ENCODE measurements at places on chromosomes 1 and 21.

- DNase-seq: no peak
These were observed 28.3 kb upstream of the AJAP1 start for GRCh38 chr1:4626061-4626460.

GRCh38 chr1:157237981-157238380, 99.8 kb upstream of the ETV3 start:
- DNase-seq: no peak

DNA sequence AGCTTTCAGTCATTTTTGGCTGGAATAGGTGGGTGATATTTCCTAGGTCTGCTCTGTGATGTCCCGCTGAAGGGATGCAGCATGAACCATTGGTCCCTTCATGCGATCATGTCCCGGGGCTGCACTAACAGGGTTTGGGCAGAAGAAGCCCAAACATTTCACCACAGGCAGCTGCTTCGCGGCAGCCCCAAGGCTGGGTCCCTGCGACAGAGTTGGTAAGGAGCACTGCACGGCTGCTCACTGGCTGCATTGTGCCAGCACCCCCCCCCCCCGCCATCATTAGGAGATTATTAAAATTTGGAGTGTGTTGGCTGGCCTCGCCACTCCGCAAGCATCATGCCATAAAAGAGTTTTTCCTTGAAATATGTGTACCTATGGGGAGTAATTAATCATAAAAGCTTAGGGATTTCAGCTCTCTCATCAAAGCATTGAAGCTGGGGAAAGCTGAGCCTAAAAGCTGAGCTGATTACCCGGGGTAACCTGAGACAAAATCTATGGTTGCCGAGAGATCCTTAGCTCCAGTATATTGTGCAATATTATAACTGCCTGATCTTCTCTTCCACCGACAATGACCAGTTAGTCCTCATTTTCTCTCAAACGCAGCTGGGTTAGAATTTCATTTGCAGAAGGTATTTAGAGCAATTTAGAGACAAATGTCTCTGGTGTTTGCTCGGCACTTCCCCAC, 62.5 kb downstream of the PEX14 start:
- DNase-seq: no peak

DNA sequence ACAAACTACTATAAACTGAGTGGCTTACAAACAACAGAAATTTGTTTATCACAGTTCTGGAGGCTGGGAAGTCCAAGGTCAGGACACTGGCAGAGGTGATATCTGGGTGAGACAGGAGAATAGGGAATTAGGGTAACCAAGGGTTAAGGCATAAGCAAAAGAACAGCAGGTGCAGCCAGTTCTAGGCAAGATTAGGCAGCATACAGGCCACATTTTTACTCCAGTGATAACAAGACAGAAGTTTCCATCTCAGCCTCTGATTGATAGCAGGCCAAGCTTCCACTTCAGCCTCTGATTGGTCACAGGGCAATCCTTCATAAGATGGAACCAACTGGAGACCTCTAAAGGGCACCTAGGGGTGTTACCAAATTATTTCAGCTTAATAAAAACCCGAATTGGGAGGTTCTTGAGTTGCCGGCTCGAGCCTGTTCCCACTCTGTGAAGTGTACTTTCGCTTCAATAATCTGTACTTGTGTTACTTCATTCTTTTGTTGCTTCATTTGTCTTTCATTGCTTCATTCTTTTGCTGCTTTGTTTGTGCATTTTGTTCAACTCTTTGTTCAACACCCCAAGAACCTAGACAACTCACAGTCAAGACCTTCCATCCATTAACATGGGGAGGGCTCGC, 185.6 kb downstream of the TOMM20 start:
- no peak for DNase-seq

- DNase-seq: no peak
These were observed 11.6 kb downstream of the SUCO start for GRCh38 chr1:172544481-172545104.

- peak; percentile 26 for DNase-seq
These were observed 26.6 kb downstream of the DIPK1A start for GRCh38 chr1:92934395-92935378.

- peak; percentile 68 for DNase-seq
These were observed 12.6 kb upstream of the RCSD1 start for GRCh38 chr1:167617153-167618147.

DNA sequence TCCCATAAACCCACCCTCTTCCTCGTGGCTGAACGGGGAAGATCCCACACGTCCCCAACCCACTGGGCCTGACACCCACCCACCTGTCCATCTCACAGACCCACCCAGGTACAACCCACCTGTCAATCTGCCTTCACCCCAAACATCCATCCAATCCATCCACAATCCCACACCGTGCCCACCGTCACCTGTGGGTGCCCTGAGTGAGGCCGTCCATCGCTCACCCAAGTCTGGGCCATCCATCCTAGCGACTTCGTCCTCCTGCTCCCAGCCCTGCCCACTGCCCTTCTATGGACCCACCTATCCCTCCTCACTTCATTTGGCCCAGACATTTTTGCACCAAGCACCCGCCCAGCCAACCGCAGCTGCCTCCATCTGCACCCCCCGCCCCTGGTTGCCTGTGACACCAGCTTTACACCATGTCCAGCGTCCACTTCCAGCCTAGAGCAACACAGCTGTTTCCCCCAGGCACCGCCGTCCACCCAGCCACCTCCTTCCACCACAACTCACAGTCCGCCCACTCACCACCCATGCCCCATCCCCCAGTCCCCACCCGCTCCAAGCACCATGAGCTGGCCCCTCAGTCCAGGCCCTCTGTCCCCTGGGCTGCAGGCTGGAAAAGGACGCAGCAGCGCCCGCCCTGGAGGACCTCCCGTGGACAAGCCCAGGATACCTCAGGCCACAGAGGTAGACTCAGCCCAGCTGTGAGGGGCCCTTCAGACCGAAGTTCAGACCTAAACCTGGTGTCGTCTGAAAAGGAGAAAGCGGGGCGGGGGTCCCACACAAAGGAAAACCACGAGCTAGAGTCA, 7.7 kb downstream of the TTLL10 start:
- no peak for DNase-seq

DNA sequence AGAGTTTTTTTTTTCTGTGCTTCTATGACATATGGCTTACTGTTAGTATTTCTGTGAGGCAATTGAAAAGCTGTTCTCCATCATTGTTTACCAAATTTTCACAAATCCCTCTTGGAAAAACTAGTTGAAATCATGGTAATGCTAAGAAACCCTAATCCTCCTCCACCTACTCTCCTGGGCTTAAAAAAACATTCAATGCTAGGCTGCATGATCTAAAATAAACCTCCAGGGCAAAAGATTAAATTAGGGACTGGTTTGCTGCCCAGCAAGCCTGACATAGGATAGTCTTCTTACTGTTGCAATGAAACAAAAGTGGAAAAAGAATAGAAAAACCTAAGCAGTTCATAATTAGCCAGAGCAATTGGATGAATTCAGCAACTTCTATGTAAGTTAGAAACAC, 16.1 kb downstream of the C1orf52 start:
- DNase-seq: no peak

DNA sequence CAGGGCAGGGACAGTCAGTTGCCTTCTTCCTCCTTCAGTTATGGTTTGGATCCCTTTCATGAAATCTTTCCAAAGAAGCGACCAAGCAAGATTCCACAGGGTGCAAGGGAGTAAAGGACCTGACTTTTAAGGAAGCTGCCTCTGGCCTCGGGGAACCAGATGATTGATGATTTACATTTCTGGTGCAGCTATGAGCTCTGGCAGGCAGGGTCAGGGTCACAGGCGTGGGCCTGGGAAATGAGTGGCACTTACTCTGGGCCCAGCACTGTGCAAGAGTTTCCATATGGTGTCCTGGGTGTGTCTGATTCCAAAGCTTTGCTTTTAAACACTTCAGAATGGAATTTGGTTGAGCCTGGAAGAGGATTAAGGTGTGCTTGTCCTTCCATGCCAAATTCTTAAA, 7.2 kb upstream of the CRABP2 start:
- no peak for DNase-seq

- no peak for DNase-seq
These were observed 23.4 kb upstream of the EFHD2 start for GRCh38 chr1:15386164-15386749.

- DNase-seq: peak; percentile 15
These were observed 12.6 kb upstream of the S100B start for GRCh38 chr21:46617267-46618051.

DNA sequence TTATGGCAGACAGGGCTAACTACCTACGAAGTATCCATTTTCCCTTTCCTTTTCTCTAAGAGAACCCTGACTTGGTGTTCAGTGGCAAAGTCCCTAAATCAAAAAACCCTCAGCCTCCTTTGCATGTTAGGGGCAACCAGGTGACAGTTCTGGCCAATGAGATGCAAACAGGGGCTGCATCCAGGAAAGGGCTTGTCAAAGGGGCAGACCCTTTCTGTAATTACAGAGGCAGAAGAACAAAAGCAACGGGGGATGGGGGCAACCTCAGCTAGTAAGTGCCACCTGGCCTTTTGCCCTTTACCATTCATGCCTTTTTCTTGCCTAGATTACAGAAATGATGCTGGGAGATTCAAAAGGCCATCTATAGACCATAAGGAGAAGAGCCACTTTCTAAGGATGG, 34.4 kb downstream of the GLUL start:
- DNase-seq: no peak

DNA sequence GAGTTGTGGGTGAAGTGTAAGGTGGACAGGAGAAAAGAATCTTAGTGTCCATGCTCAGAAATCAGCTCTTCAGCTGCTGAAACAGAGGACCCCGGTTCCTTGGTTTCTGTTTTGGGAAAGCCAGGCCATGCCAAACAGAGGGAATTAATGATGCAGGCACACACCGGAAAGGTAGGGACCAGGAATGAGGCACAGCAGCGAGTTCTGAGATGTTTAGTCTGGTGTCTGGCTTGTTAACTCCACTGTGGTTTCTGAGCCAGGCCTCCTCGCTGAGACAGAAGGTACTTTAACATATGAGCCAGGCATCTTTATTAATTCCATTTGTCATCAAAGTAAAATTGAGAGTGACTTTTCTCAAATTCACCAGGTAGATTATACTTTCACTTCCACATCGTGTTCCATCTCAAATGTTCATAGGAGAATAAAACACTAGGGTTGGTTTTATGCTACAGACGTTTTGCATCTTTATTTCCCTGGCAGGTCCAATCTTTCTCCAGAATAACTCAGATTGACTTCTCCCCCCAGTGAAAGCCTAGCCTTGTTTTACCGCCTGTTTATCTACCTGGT, 23.5 kb downstream of the LRRC8D start:
- peak; percentile 22 for DNase-seq

DNA sequence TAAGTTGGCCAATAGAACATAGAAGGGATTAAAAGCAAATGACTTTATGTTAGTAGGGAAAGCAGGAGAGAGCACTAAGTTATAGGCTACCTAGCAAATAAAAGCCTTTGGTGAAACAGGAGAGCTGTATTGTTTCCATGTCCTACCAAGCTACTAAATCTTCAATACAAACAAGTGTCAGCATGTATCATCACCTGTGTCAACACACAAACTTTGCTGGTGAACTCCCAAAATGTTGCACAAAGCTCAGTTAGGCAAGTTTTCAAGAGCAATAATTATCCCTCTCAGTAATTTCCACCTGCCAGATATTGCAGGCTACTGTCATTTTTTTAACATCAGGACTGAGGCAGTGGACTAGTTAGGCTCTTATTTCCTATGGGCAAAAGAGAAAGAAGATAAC, 77.7 kb upstream of the ADAM30 start:
- DNase-seq: no peak

DNA sequence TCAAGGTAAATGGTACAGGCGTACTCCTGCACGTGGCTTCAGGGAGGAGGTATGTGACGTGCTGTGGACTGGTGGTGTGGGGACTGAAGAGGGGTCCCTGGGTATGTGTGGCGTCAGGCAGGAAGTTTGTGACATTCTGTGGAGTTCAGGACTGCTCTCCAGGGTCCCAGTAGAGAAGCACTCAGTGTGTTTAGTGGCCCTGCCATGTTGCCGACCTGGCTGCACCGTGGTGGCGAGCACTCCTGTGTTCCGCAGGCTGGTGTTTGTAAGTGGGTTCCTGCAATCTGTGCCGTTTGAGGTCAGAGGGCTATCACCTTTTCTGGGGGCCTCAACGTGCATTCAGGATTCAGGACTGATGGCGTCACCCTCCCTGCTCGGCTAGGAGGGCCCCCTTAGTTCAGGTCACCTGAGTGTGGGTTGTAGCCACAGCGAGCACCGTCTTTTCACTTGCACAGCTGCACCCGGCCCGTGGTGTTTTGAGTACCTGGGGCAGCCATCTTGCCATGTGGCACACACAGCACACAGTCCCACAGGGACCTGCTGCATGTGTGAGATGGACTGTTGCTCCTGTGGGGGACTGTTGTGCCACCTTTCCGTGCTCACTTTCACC, 26.5 kb downstream of the SNAP47 start:
- DNase-seq: no peak

Measured in lung microvascular endothelial cell (primary cell).